Stimulated activated CD8-positive, alpha-beta memory T cell treated with anti-CD3 and anti-CD28 coated beads, Interleukin-4, amount 100 ng/mL, for 4 hours (primary cell): ENCODE measurements at places on chromosomes 2 and 18.

DNA sequence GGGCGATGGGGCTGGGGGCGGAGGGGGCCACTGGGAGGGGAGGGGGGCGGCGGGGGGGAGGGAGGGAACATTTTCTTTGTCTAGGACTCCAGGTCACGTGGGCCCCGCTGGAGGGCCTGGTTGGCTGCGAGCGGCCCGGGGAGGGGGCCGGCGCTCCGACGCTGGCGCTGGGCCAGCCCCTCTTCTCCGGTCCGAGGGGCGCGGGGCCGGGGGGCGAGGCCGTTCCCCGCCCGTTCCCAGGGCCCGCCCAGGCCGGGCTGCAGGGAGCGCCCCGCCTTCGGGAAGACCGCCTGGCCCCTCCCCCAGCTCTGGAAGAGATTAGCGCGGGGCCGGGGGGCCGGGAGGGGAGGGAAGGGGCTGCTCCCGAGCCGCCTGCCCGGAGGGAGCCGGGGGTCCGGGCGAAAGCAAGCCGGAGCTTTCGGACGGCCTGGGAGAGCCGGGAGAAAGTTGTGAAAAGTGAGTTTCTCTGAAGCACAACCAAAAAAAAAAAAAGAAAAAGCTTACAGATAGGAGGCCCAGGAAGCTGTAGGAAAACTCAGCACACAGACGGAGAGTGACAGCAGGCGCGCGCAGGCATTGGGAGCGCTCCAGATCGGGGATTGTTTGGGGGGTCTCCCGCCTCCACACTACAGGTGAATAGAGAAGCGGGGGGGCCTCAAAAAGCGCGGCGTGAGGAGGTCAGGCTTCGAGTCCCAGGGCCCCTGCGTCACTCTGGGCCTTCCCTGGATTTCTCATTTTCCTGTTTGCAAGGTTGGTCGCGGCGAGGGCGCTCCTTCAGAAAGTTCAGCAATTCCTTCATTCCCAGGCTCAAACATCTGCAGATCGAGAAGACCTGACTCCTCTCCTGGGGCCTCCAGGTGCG lies 84.1 kb upstream of the POMC start:
- DNase-seq, result no peak

DNA sequence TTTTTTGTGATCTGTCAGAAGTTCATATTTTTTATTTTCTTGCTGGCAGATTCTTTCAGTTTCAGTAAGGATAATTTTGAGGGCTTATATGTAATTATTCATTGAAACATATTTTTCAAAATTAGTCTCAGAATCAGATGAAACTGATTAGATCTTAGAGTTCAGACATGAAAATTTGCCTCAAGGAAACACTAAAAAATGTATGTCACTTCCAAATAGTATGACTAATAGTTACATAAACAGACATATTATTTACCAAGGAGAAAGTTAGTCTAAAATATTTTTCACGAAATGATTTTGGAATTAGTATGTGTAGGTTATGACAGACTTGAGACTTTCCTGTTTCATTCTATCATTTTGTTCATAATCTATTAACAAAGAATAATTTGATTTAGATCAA lies 628.6 kb downstream of the CCDC85A start:
- no peak for DNase-seq

GRCh38 chr2:181900007-181900651 lies 8.6 kb downstream of the ITPRID2 start:
- no peak for DNase-seq

- peak; percentile 64 for DNase-seq
These were observed at the start of gene OSBPL1A for GRCh38 chr18:24397694-24398368. OSBPL1A (minus strand) TSS chr18:24397824; CDS start chr18:24377533, 20,291 bp downstream.

- DNase-seq, result no peak
These were observed 248.4 kb upstream of the MEIS1 start for GRCh38 chr2:66186537-66186936.

- DNase-seq, result no peak
These were observed 107.9 kb downstream of the PRKCE start for GRCh38 chr2:45759310-45759851.

GRCh38 chr2:229586746-229587705 lies 127.3 kb downstream of the DNER start:
- no peak for DNase-seq

GRCh38 chr2:229434187-229434586 lies 163.1 kb upstream of the PID1 start:
- DNase-seq, result no peak

GRCh38 chr2:70513738-70514137 lies 39.9 kb downstream of the TGFA start:
- DNase-seq, result no peak
